ENCODE measurements at places on chromosomes 3 and 15. TPM values are rescaled to one million over a fixed set of nuclear protein-coding genes. Genes with fewer than 3 reads are reported as not detected.

Gene HESX1
- total RNA-seq = 0.72 TPM

Gene GP9
- total RNA-seq = not detected

Gene ASB14
- total RNA-seq = not detected

Gene AGTR1
- not detected for total RNA-seq

Gene SLC22A13
- 1.0 TPM for total RNA-seq

Gene DPPA2
- not detected for total RNA-seq

Gene CCR3
- total RNA-seq = not detected

Gene TUSC7
- not detected for total RNA-seq

Gene ACP3
- total RNA-seq = not detected

Gene PIK3CA
- total RNA-seq = 19.2 TPM

Gene NLGN1
- not detected for total RNA-seq

Gene PDIA5
- total RNA-seq = 9.6 TPM

Gene CCR8
- total RNA-seq = 1.7 TPM

Gene MEGF11
- total RNA-seq = not detected

Gene STRA6
- total RNA-seq = 0.46 TPM

Gene PAQR5
- 0.07 TPM for total RNA-seq

Gene FAM81A
- 0.21 TPM for total RNA-seq

Gene ZIC4
- not detected for total RNA-seq

Gene ESYT3
- total RNA-seq = 1.1 TPM

Gene LRRC15
- not detected for total RNA-seq

Gene GABPB1
- 51.6 TPM for total RNA-seq

Gene ECE2
- total RNA-seq = not detected

Gene ISLR
- total RNA-seq = not detected

Gene TEX55
- total RNA-seq = not detected

Gene CCK
- not detected for total RNA-seq

Gene PDE12
- 20.8 TPM for total RNA-seq

Gene GOLGA6L6
- not detected for total RNA-seq

Measured in activated T-cell treated with anti-CD3 and anti-CD28 coated beads, Interleukin-2, amount 50 U/mL, for 72 hours (primary cell).